ENCODE measurements at places on chromosomes 12 and 14.

DNA sequence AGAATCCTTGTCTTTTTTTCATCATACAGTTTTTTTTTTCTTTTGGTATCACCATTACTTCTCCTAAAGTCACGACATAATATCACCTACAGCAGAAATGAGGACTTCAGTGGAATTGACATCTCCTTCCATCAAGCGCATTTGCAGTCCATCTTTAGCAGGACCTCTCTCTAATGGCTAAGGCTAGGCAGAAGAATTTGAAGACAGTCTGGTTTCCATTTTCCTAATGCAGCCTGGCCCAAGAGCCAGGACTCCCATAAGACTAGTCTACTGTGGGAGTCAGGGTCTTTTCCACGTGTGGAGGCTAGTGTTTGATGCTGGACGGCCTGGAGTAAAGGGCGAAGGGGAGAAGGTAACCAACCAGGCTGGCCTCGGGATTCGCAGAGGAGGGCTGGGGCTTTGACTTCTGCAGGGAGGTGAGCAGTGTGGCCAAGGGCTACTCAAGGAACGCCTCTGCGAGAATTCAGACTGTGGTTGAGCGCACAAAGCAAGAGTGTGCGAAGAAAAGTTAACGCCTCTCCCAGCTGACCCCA, 769 bp upstream of the ZNF740 start:
- DNase-seq: no peak

- no peak for DNase-seq
Measured at GRCh38 chr14:36618641-36619040, 36.2 kb upstream of the NKX2-8 start.

GRCh38 chr12:52847335-52848102, 1.3 kb downstream of the KRT78 start:
- no peak for DNase-seq

- DNase-seq: no peak
Measured at GRCh38 chr12:70847871-70848270, 72.7 kb downstream of the PTPRR start.

GRCh38 chr14:95098984-95099599, 58.2 kb downstream of the DICER1 start:
- DNase-seq: peak; percentile 69

DNA sequence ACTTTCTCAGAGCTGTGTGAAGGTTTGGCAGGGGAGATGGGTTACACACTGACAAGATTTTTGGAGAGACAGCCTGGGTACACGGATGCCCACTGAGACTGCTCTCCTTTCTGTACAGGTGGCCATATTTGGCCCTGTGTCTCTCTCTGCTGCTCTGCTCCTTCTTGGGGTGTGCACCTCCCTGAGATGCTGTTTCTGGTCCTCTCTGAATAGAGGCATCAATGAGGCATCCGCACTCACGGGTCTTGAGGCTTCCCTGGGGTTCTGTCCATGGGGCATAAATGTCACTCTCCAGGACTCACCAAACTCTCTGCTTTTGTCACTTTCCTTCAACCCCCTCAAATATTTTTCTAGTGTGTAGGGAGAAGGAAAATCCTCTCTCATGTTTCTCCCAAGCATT, 77.5 kb downstream of the TTC8 start:
- DNase-seq: no peak

DNA sequence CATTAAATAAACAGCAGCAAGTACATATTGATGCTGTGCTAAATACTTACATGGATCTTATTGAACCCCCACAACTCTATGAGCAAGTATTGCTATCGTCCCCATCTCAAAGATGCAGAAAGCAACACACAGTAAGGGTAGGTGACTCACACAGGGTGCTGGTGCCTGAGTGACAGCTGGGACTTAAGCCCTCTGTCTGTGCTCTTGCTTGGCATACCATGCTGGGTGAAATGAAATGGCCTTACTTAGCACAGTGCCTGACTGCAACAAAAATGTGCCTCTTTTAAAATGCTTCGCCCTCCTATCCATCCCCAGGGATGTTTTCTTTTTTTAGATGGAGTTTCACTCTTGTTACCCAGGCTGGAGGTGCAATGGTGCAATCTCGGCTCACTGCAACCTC, 788 bp downstream of the TEX52 start:
- no peak for DNase-seq

DNA sequence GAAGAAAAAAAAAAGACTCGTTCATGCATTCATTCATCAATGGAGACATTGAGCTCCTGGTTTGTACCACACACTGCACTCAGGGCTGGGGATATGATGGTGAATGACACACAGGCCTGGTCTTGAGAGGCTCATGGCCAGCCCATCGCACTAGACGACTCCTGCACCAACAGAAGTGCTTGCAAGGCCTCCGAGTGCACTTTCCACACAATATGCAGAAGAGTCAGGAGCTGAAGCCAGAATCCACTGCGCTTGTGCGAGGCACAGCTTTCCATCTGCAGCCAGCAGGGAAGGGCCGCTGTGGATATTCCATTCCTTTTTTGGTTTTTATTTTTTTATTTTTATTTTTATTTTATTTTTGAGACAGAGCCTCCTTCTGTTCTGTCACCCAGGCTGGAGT, 192.4 kb downstream of the DICER1 start:
- DNase-seq: no peak

DNA sequence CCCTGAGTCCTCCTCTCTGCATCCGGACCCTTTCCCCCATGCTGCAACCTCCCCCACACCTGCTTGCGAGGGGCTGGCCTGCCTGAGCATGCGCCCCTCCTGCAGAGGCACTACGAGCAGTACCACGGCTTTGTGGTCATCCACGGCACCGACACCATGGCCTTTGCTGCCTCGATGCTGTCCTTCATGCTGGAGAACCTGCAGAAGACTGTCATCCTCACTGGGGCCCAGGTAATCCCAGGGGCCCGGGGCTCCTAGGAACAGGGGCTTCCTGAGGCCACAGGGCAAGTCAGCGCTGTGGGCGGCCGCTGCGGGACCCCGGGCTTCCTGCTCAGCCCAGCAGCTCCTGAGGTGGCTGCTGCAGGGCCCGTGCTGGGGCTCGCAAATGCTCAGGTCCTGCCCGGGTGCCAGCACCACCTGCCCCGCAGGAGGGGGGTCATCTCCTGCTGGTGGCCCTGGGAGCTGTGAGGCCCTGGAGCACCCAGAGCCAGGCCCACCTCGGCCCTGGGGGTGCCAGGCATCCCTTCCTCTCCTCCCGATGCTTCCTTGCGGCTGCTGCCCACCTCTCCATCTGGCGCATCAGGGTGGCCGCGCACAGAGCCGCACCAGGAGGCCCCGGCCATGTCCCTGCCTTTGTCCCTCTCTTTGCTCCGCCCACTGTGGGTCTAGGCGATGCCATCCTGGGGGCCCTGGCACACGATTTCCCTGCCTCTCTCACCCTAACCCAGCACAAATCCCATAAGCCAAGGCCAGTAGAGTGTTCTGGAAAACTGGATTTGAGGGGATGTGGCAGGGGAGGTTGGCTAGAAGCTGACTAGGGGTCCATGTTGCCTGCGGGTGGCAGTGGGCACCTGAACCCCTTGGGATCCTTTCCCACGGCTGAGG, 10.2 kb downstream of the ASPG start:
- DNase-seq: no peak

- DNase-seq: no peak
Measured at GRCh38 chr14:95388699-95389098, 69.0 kb upstream of the CLMN start.

DNA sequence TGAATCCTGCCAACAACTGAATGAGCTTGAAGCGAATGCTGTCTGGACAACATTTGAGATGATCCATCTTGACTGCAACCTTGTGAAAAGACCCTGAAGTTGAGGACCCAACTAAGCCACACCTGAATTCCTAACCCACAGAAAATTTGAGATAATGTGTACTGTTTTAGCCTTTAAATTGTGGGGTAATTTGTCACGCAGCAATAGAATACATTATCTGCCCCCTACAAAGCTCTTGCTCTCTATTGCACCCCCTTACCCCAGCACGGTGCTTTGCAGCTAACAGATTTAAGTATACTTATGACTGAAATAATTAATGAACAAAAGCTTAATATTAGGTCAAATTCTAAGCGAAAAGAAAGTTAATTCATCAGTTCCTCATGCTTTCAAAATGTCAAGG, 1.6 kb downstream of the POLE2 start:
- DNase-seq: no peak

DNA sequence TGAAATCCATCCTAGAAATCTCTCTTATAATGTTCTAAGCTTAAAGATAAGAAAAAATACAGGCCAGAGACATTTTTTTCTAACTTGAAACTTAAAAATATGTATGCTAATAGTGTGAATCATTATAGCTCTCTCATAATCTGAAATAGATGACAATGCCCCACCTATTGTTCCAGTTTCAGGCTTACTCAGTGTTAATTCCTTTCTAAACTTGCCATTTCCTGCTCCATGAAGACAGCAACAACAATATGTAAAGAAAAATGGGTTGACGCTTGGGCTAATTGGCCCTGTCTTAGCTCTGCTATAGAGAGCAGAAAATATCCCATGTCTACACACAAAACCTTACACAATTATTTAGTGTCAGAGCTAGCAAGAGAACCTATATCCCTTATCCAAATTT, 37.1 kb downstream of the LMO3 start:
- DNase-seq: no peak

DNA sequence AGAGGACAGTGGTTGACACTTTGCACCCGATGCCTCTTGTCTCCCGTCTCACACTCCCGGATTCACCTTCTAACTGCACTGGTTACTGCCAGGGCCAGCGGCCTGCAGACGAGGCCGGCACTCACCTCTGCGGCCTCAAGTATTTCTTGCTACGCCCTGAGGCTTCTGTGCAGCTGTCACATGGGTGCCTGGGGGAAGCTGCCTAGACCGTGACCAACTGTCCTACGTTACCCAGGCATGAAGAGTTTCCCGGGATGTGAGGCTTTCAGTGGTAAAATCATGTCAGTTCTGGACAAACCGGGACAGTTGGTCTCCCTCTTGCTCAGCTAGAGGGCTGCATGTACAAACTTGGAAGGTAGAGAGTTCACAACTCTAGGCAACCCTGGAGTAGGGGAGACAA, 274.5 kb downstream of the GLT1D1 start:
- no peak for DNase-seq

GRCh38 chr14:74425525-74426201, 347 bp downstream of the SYNDIG1L start:
- DNase-seq: no peak

DNA sequence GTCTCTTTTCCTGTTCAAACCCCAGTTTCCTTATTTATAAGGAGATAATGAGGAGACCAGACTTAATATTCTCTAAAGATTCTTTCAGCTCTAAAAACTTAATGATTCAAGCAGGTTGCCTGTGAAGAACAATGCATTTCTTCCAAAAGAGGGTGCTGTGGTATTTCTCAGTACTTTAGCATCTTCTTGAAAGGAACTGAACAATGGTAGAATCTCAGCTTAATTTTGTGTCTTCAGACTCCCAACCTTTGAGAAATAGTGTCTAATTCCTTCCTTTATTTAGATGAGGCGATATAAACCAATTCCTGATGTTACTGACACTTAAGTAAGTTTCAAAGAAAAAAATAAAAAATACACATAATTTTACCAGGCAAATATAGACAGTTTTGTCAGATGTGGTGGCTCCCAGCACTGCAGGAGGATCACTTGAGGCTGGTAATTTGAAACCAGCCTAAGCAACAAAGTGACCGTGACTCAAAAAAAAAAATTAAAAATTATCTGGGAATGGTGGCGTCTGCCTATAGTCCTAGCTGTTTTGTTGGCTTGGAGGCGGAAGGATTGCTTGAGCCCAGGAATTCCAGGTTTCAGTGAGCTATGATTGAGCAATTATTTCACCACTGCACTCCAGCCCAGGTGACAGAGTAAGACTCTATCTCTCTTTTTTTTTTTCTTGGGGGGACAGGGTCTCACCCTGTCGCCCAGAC, 76.9 kb upstream of the PSMA6 start:
- DNase-seq: peak; percentile 31

DNA sequence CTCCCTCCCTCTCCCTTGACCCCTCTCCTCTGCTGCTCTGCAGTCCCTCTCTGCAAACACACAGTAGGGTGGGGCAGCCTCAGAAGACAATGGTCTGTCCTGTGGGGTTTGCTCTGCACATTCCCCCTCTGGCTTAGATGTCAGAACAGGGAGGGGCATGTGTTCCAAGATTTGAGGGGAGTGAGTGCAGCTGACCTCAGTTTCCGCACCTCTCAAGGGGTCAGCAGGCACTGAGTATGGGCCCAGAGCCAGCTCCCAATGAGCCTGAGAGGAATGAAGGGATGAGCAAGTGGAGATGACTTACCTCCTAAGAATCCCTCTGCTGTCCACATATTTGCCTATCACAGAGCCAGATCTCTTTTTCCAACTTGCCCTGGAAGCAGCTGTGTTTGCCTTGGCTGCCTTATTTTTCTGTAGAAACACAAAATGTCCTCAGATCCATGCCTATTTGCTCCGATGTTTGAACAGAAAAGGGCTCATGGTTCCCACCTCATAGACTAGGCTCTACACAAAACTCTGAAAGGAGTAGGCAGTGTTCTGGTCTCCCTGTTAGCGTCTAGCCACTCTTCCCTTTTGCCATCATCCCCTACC, 111.4 kb downstream of the CRACR2A start:
- no peak for DNase-seq

- DNase-seq: no peak
Measured at GRCh38 chr12:48002414-48002730, 1.9 kb downstream of the COL2A1 start.

- no peak for DNase-seq
Measured at GRCh38 chr12:22435583-22435982, 101.1 kb upstream of the ST8SIA1 start.

GRCh38 chr12:43812057-43812456, 5.9 kb upstream of the TWF1 start:
- no peak for DNase-seq

- no peak for DNase-seq
Measured at GRCh38 chr12:77522247-77522646, 308.4 kb upstream of the NAV3 start.

DNA sequence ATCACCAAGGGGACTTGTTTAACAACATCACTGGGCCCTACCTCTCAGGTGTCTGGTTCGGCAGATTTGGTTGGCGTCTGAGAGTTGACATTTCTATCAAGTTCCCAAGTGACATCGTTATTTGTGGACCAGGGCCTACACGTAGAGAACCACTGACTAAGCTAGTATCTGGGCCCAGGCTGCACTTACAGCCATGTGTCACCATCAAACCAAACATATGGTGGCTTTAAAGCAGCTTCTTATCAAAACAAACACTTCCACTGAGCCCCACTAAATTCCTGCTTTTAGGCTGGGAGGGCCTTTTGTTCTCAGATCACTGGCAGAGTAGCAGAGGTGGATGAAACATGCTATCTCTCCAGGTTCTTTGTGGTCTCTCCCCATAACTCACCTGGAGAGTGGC, 220.5 kb downstream of the PELI2 start:
- DNase-seq: no peak
